ENCODE measurements at places on chromosomes 12 and 14. TPM values are rescaled to one million over a fixed set of nuclear protein-coding genes. Genes with fewer than 3 reads are reported as not detected.
A peak's percentile ranks its signal among the peaks of the same experiment; 100 is the strongest.

- no peak for DNase-seq
These were observed 899 bp upstream of the COL2A1 start for GRCh38 chr12:48005001-48005749.

DNA sequence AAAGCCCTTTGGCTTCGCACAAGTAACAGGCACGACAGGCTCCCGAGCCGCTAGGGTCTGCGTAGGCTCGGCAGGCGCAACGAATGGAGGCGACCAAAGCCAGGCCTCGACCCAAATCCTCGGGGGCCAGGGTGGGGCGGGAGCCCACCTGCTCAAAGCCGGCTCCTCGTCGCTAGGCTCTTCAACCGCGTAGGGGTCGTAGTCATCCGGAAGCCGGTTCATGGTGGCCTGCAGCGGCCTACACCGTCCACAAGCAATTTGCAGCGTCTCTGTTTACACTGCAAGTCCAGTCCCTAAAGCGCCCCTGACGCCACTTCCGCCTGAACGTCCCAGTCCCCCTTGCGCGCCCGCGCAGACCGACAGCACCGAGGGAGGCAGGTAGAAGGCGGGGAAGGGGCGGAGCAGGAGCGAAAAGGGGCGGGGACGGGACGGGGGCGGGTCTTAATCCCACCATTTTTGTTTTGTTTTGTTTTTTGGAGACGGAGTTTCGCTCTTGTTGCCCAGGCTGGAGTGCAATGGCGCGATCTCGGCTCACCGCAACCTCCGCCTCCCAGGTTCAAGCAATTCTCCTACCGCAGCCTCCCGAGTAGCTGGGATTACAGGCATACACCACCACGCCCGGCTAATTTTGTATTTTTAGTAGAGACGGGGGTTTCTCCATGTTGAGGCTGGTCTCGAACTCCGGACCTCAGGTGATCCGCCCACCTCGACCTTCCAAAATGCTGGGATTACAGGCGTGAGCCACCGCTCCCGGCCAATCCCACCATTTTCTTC is at the start of gene EAPP:
EAPP (minus strand) TSS at position 295 of the 774 bp plus-strand sequence; CDS start at position 222, 73 bp downstream.
- peak; percentile 99 for DNase-seq

DNA sequence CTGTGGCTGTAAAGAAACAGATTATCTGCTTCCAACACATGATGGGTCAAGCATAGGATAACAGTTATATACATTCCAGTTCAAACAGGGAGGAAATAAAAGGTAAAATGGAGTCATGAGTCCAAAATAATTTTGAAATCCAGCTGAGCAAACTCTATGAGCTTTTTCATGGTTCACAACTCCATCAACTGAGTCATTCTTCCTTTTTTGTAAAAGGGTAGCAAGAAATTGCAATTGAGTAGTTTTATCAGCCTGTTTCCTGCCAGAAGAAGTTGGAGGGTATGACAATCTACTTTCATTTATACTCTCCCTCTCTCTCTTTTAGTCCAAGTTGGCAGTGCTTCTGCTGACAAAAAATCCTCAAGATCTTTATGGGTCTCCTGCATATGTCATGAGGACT is 95.6 kb downstream of the CPNE8 start:
- DNase-seq = no peak

Gene PRH2
- total RNA-seq = not detected

Gene PLEKHD1
- not detected for total RNA-seq

Gene PLXNC1
- not detected for total RNA-seq

DNA sequence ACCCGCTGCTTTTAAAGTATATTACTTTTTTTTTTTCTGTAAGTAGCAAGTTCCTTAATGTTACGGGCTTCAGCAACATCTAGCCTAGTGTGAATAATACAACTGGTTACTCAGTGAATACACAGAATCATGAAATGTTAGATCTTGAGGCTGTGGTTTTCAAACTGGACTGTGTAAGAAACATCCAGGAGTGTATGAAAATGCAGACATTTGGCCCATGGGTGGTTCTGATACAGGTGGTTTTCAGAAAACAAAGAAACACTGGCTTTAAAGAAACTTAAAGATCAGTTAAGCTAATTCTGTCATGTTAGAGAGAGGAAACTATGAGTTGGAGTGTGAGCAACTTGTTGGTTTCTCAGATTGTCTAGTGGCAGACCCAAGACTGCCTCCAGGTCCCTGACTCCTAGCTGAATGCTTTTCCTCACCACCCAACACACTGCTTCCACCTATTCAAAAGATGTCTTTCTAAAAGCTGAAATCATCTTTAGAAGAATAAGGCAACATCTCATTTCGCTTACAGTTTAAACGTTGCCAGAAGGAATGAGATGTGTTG is 36.1 kb downstream of the TBC1D30 start:
- no peak for DNase-seq

- DNase-seq = no peak
These were observed 27.6 kb downstream of the JAG2 start for GRCh38 chr14:105141026-105141425.

GRCh38 chr14:72675126-72675525 is 218.8 kb downstream of the DPF3 start:
- DNase-seq = no peak

Gene ATXN3
- 40.9 TPM for total RNA-seq

Gene MRPL51
- total RNA-seq = 396 TPM

Gene RTN1
- not detected for total RNA-seq

GRCh38 chr14:50002926-50003212 is 110.0 kb downstream of the ARF6 start:
- no peak for DNase-seq

DNA sequence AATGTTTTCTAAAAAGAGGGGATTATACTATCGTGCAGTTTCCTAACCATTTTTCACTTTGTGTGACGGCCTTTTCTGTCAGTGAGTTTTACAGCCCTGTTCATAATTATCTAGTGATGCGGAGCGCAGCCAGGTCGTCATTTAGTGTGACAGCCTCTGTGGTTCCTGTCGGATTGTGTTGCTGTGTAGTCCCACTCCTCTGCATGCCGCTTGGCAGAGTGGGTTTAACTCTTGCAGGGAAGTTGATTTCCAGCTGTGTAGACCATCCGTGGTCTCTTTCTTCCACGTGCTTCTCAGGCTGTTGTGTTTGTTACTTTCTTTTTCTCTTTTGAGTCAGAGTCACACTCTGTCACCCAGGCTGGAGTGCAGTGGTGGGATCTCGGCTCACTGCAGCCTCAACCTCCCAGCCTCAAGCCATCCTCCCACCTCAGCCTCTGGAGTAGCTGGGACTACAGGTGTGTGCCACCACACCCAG is 8.6 kb downstream of the RAN start:
- DNase-seq = no peak

DNA sequence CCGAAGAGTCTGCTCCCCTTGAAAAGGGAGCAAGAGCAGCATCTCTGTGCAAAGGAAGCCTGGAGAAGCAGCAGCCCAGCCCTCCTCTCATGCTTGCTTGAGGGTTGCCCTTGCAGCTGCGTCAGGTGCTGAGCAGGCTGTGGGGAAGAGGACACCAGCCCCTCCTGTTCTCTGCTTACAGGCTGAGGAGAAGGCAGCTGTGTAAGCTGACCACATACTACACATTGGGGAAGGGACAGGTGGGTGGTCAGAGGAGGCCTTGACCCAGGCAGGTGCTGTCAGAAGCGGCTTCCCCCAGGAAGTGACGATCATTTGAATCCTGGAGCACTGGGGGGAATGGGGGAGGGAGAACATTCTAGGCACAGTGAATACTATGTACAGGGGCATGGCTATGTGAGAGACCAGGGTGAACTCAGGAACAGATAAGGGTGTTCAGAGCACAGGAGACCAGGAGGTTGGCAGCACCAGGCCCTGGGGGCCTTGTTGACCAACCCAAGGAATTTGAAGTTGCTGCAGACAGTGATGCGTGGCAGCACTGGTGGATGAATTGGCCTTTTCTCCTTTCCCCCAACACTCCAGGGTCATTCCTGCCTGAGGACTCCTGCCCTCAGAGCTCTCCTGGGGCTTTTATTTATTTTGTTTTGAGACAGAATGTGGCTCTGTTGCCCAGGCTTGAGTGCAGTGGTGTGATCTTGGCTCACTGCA is 2.7 kb upstream of the KLC1 start:
- no peak for DNase-seq

Gene SLC25A21
- total RNA-seq = 8.2 TPM

DNA sequence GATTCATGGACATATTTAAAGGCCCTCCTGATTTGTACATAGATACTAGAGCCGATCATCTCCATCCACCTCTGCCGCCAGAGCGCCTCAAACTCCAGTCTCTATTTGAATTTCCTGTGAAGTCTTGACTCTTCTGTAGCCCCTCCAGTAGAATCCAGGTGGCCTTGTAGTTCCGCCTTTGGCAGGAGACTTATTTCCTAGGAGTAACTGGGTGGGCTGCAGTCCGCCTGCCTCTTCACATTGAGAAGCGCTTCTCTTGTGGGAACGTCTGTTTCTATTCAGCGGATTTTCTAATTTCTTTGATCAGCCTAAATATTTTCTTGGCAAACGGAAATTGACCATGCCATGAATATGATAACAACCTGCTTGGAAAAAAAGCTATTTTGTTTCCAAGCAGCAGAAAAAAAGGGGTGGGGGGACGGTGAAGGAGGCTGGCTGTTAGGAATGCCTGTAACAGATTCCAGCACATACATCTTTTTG is 9.0 kb upstream of the SIX1 start:
- no peak for DNase-seq

Gene CLEC6A
- not detected for total RNA-seq

Gene ABCD2
- not detected for total RNA-seq

DNA sequence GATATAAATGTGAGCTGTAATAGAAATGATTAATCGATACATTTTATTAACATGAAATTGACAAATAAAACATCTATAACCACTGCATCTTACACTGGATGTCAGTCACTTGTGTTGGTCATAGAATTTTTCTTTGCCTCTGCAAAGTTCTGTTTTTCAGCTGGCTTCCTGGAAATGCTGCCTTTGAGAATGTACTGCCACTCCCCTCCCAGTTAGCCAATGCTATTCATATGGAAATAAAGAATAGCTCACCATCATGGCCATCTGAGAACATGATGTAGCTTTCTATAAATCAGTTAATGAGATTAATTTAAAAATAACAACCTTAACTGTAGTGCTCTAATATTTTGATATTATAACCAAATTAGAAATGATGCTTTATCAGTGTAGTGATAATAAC is 41.1 kb downstream of the SLCO1B1 start:
- DNase-seq = no peak

- peak; percentile 85 for DNase-seq
These were observed 18.2 kb upstream of the CACNA2D4 start for GRCh38 chr12:1936406-1937320.

Gene SSPN
- 1.7 TPM for total RNA-seq

DNA sequence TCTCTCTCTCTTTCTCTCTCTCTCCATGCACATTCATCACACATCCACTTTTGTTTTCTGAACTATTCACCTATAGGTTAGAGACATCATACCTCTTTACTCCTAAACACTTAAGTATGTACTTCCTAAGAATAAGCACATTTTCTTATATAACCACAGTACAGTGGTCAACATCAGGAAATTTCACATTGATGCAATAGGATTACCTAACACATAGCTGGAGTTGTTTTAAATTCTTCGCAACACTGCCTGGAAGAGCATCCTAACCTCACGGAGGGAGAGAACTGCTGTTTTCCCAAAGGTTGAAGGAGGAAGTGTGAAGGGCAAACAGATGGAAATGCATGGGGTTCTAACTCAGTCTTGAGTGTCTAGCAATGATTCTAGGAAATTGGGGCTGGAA is 159.2 kb downstream of the SYT1 start:
- DNase-seq = no peak

Gene RHEBL1
- total RNA-seq = 3.5 TPM

DNA sequence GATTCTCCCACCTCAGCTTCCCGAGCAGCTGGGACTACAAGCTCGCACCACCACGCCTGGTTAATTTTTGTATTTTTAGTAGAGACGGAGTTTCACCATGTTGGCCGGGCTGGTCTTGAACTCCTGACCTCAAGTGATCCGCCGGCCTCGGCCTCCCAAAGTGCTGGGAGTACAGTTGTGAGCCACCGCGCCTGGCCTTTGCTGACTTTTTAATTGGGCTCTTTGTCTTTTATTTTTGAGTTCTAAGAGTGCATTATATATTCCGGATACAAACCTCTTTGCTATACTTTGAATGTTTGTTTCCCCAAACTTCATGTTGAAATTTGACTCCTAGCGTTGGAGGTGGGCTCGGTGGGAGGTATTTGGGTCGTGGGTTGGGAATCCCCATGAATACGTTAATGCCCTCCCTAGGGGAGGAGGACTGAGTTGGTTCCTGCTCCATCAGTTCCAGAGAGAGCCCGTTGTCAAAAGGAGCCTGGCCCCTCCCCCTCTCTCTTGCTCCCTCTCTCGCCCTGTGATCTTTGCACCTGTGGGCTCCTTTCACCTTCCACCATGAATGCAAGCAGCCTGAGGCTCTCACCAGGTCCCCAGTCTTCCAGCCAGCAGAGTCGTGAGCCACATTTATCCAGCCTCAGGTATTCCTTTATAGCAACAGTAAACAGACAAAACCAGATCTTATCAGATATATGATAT is 103.2 kb upstream of the EVL start:
- no peak for DNase-seq

Gene MYH7
- not detected for total RNA-seq

DNA sequence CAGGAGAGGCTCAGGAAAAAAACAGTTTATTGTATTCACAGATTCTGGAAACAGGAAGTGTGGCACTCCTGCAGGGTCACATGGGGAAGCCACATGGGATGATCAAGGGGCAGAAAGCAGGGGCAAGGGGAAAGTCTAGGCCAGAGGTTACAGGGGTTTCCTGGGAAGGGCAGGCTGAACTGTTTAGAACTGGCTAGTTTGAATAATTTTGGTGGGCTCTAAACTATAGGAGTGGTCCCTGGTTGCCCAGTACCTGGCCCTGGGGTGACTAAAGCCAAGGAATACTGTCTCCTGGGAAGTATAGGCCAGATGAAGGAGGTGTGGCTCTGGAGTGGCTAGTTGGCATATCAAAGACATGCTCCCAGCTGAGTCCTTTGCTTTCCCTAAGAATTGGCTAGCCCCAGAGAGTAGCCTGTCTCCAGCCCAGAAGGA is 169.2 kb downstream of the SLC41A2 start:
- no peak for DNase-seq

Gene CLEC4C
- total RNA-seq = not detected

GRCh38 chr14:93114068-93114710 is 1.5 kb downstream of the ITPK1 start:
- DNase-seq = peak; percentile 59

DNA sequence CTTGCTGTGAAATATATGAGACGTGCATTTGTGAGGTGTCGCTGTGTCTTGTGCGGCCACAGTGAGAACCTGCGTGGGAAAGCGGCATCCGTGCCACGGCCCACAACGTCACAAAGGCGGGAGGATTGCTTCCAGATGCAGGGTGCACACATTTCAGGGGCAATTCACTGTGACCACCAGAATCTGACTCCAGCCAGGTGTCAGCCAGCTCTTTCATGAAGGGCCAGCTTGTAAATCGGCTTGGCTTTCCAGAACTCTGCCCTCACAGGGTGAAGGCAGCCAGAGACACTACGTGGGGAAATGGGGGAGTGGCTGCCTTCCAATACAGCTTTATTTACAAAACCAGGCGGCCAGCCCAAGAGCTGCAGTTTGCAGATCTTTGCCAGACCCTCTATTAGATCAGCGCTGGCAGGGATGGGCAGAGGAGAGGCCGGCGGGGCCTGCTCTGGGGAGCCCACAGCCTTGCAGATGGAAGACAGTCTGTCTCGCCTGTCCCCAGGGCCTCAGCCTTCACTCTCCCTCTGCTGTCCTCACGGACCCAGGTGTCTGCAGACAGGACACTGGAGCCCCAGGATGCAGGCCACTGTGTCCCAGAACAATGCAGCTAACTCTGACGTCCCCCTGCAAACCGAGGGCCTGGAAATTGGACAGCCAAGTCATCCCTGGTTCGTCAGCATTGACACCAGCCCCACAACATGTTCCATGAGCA is 53.5 kb downstream of the ADGRD1 start:
- peak; percentile 22 for DNase-seq

GRCh38 chr12:58882826-58883225 is 37.5 kb downstream of the LRIG3 start:
- no peak for DNase-seq

Gene C14orf132
- 2.6 TPM for total RNA-seq

All from G401 (cell line).